H54 (cell line): ENCODE measurements at places on chromosomes 5 and 9.

GRCh38 chr9:130200038-130200849, 28.0 kb downstream of the NCS1 start:
- DNase-seq: no peak

DNA sequence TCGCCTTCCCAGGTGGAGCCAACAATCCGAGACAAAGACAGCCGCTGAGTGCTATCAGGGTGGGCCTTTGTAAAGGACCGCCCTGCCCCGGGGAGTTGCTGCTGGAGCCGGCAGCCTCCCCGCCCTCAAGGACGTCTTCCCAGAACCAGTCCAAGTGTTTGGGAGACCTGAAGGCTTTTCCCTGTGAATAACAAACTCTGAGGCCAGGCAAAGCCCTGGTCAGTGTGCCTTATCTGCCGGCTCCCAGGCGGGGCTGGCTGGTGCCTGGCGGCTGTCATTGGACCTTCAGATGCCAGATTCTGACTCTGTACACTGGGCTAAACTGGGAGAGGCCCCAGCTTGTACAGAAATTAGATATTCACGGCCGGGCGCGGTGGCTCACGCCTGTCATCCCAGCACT, 2.1 kb downstream of the SLC9A3 start:
- no peak for DNase-seq

- DNase-seq: no peak
These were observed 37.2 kb downstream of the GOLM1 start for GRCh38 chr9:86061972-86062739.

- DNase-seq: no peak
These were observed 284.5 kb upstream of the POU5F2 start for GRCh38 chr5:94025788-94026473.

DNA sequence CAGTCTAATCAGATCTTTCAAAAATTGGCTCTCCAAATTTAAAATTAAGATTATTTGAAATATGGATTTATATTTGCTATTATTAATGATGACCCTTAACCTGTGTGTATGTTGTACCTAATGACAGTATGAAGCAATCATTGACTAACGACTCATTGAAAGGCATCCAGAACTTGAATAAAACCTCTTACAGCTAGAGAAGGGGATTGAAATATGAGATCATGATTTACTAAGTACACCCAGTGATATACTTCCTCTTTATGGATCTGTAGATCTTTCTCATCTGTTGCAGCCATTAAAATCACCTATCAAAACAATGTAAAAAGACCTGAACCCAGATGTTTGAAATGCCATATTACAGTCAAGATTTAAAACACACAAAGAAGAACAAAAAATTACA, 126.5 kb downstream of the RPS23 start:
- no peak for DNase-seq

GRCh38 chr9:33153666-33154065, 13.5 kb downstream of the B4GALT1 start:
- no peak for DNase-seq

GRCh38 chr9:104544644-104545043, 8.0 kb upstream of the OR13C3 start:
- DNase-seq: no peak

DNA sequence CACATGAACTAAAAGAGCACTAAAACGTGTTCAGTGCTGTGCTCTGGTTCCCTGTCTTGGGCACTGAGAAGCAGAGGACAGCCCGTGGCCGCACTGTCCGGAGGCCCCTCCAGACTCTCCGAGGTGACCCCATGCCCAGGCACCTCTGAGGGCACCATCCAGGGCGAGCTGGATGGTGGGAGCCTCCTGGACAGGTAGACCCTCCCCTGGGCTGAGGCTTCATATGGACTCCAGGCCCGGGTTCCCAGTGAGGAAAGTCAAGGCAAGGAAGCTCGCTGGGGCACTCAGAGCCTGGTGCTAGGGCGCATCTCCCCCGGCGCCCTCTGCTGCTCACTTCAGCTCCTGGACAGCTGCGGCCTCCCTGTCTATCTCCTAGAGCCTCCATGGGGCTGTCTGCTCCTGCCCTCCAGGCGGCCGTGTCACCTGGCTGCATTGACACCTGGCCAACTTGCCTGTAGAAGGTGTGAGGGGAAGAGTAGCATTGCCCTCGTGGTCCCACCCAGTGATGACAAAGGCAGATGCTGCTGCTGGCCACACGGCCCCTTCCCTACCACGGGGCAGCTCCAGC, 178.2 kb upstream of the IRX1 start:
- no peak for DNase-seq

DNA sequence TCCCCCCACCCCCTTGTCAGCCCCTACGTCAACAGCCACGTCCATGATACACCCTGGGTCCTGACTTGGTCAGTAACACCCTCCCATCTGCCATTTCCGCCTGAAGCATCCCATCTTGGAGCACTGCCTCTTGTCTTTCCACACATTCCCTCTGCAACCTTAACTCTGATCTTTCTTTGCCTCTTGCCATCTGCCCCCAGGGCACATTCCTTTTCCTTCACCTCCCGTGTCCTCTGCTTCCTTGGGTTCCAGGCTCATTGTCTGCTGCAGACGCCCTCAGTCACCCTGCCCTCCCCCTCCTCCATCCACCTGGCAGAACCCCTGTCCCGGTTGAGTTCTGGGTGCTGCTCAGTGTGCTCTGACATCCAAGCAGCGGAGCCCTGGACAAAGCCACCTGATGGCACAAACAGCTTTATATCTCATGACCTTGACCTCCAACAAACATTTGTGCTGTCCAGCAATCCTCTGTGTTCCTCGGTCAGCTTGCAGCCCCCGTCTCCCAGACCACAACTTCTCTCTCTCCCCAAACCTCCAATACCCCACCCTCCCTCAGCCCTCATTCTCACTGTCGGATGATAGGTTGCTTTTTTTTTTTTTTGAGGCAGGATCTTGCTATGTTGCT, 97.7 kb upstream of the IER5L start:
- DNase-seq: no peak

DNA sequence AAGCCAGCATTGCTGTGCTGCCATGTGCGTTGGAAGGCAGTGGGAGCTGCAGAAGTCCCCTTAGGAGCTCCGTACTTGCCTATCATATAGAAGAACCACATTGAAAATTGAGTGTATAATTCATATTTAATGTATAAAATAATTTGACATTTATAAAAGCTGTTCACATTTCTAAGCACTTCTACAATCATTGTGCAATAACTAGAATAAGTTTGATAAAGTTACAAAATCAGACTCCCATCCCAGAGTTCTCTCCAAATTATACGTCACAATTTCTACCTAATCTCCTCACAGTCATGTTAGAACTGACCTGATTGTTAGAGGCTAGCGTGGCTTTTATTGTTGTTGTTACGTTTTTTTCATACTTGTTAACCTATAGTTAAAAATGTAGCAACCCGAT, 123.5 kb upstream of the ZNF366 start:
- DNase-seq: no peak

GRCh38 chr9:99138424-99139284, 33.7 kb downstream of the TGFBR1 start:
- no peak for DNase-seq

DNA sequence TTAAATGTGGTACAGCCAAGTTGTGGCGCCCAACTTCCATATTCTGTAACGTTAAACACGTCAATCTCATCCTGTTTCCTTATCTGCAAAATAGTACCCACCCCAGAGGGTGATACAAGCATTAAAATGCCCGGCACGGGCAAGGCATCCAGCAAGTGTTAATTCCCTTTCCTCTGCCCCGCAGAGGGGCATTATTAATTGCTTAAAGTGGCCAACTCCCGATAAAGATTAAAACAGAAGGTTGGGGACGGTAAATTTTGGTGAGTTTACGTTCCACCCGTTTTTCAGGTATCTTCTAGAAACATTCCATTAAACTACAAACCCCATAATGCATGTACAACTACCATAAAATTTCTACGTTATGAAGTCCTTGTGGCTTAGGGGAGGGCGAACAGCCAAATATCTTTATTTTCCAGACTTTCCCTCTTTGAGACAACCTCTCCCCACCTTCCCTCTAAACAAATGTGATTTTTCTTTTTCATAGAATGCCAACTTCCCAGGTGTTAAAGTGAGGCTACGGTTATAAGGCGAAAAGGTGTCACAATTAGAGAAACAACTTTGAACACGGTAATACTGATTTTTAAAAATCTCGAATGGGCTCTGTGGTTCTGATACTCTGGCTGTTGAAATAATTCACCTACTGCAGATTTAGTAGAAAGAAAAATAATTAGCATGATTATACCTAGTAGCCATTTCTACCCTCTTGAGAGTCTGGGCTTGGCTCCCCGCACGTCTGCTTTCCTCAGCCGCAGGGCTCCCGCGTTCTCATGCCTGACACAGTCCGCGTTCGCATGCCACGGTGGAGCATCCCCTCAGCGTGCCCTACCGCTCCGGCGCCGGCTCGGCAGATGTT, 1.2 kb upstream of the GPBP1 start:
- DNase-seq: no peak

- peak; percentile 47 for DNase-seq
These were observed 394.9 kb downstream of the GADD45G start for GRCh38 chr9:89999534-90000370.

- DNase-seq: no peak
These were observed 50.5 kb downstream of the AHRR start for GRCh38 chr5:371811-372555.

DNA sequence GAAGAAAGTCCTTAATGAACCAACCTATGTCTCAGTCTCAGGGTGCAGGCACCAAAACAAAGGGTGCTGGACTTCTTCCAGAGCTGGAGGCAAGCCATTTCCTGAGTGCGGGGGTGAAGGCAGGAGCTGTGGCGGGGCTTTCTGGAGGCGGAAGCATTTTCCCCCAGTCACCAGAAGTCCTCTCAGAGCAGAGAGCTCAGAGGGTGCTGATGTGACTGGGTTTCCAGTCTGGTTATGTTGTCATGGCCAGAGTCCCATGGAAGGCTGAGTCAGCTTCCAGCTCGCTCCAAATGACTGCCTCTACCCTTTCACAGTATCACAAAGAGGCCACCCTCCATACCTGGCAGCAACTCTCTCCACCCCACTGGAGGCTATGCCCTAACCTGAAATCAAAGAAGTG, 86.0 kb downstream of the TRPC7 start:
- no peak for DNase-seq

DNA sequence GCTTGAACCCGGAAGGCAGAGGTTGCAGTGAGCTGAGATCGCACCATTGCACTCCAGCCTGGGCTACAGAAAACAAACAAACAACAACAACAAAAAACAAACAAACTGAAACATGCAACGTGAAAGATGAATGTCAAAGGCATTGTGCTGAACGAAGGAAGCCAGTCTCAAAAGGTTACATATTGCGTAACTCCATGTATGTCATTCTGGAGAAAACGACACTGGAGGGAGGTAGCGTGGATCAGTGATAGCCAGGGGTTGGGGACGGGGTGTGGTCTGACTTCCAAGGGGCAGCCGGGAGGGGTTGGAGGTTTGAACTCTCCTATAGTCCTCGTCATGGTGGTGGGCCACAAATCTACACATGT, 12.1 kb upstream of the WDR5 start:
- no peak for DNase-seq

DNA sequence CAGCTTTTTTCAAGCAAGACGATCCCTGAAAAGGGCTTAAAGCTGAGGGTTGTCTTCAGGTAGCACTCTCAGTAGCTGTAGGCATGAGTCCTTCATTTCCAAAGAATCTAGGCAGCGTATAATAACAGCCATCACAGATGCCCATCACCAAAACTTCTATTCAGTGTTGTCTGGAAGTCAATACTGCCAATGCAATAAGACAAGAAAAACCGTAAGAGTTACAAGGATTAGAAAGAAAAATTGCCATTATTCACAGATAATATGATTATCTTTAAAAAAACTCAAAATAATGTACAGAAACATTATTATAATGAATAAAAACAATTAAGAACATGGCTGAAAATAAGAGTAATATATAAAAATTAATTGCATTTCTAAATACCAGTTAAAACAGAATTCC, 208.2 kb upstream of the ADRA1B start:
- no peak for DNase-seq

GRCh38 chr5:161105525-161105924, 253.5 kb upstream of the ATP10B start:
- DNase-seq: no peak

- DNase-seq: peak; percentile 76
These were observed 2.8 kb upstream of the MYORG start for GRCh38 chr9:34379334-34380033.

DNA sequence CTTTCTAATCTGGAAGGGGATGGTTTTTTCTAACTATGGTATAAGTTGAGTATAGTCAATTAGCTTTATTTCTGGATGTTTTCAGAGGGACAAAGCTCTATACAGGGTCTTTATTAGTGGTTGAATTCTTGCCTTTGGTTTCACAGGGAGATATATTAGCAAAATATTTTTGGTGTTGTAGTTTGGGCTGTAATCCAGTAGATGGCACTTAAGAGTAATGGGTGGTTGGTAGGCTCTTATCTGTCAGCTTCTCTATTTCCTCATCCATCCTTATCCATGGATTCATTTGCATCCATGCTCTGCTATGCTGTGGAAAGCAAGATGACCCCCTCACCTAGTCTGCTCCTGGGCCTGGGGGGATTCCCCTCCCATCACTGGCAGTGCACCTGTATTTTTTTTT, 363.6 kb upstream of the CYLC2 start:
- no peak for DNase-seq
